NCI-H1092 treated with DMSO at 0.1 percent for 48 hours (cell line): ENCODE measurements at places on chromosomes 12 and 14.

DNA sequence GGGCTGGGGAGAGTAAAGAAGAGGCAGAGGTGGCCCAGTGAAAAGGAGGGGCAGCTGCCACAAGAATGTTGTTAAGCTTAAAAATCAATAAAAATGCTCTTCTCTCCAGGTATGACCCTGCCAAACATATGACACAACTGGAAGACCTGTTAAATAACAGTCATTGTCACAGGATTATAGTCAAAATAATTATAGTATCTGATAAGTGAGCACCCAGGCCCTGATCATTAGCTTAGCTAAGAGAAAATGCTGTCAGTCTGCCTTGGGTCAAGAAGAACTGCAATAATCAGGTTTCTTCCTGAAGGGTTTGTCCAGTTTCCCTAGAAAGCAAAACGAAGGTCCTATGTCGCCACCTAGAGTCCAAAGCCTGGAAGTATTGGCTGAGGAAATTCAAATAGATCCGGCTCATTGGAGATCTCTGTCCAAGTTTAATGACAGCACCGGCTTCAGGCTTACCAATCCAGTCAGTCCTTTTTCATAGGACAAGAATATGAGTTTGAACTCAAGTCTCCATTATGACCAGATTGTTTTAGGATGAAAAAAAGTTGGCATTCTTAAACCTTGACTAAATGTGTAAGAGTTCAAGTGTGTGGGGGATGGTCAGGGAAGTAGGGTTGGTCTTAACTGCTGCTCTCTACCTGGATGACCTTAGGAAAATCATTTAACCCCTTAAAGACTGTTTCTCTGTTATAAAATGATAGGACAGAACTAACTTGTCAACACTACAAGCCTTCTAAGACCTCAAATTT lies 22.5 kb upstream of the NKX2-8 start:
- DNase-seq: peak; percentile 90

GRCh38 chr12:3328081-3328480 lies 162.9 kb upstream of the PRMT8 start:
- no peak for DNase-seq

GRCh38 chr12:109525279-109525585 lies 47.8 kb downstream of the UBE3B start:
- DNase-seq: no peak

- no peak for DNase-seq
Measured at GRCh38 chr12:42918443-42918842, 328.9 kb upstream of the PRICKLE1 start.
